Stimulated activated CD4-positive, alpha-beta T cell treated with anti-CD3 and anti-CD28 coated beads, TNF-alpha, amount 100 ng/mL, for 1 hour (primary cell): ENCODE measurements at places on chromosomes 3 and 15.

GRCh38 chr3:187858041-187858440 lies 112.8 kb upstream of the BCL6 start:
- no peak for DNase-seq

DNA sequence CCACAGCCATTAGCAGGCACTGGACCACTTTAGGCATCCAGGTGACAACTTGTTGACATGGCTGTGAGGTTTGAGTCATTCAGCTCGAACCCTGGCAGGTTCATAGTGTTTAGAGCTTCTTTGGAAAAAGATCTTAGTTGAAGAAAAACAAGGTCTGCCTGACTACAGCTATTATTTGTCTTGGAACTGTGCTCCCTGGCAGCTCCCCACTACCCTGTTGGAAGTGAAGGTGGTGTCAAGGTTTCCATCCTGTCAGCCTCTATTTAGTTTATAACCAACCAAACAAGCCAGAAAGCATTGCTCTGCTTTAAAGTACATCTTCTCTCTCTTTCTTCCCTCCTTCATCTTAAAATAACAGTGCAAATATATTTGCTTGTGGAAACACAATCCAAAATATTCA lies 56.8 kb downstream of the KAT2B start:
- no peak for DNase-seq

DNA sequence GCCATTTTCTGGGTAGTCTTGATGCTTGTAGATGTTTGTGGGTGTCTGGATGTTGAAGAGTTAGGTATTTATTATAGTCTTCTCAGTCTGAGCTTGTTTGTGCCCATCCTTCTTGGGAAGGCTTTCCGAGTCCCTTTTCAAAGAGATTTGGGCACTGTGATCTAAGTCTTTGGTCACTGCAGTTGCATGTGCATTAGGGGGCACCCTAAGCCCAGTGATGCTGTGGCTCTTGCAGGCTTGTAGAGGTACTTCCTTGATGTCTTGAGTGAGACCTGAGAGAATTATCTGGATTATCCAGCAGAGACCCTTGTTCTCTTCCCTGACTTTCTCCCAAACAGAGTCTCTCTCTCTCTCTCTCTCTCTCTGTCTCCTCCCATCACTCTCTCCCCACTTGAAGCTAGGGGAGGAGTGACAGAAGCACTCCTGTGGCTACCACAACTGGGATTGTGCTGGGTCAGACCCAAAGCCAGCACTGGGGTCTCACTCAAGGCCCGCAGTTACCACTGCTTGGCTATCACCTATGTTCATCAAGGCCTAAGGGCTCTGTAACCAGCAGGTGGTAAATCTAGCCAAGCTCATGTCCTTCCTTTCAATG lies 68.5 kb downstream of the TMCO5A start:
- no peak for DNase-seq

DNA sequence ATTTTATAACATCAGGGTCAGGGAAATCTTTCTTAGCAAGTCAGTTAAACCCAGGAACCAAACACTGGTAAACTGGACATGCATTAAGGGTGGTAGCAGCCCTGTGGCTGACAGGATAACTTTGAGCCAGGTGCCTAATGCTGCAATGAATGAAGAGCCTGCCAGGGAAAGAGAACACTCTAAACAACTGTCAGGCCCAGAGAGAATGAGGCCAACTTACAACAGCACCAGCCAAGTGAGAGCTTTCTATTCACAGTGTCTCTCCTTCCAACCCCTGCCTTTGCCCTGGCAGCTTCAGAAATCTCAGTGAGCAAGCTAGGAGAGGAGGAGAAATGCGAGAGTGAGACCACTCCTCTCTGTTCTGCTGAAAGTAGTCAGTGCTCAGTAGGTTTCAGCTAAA lies 50.4 kb upstream of the ATP2C1 start:
- no peak for DNase-seq

DNA sequence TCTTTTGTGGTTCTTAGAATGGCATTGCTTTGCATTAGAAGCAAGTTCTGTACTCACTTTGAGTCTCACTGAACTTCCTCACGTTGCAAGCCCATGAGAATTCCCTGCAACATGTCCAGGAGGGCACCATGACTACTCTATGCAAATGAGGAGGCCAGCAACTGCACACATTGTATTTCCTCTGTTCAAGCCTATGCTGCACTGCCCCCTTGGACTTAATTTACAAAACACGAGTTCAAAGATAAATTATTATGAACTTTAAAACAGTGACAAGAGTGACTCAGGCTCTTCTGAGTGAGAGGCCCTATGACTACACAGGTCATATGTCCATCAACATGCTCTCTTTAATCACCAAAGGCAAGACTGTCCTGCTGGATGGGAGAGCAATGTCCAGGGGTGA lies 484.2 kb upstream of the ATP11B start:
- DNase-seq: no peak
